ENCODE measurements at places on chromosomes 3 and 15. TPM values are rescaled to one million over a fixed set of nuclear protein-coding genes. Genes with fewer than 3 reads are reported as not detected.

GRCh38 chr3:114115143-114115542 is 58.6 kb downstream of the QTRT2 start:
- no peak for DNase-seq

DNA sequence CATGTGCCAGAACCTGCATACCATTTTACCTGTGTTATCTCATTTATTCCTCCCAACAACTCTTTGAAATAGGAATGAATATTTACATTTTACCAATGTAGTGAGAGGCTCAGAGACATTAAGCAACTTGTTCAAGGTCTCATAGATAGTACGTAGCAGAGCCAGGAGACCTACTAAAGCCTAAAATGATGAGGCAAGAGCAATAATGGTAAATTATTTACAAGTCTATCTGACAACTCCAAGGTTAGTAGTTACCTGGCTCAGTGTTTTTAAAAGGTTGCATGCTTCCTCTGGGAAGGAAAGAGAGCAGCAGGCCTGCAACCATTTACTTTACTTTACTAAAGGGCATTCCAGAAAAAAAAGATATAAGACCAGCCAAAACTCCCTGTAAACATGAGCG is 103.0 kb downstream of the CFAP20DC start:
- no peak for DNase-seq

DNA sequence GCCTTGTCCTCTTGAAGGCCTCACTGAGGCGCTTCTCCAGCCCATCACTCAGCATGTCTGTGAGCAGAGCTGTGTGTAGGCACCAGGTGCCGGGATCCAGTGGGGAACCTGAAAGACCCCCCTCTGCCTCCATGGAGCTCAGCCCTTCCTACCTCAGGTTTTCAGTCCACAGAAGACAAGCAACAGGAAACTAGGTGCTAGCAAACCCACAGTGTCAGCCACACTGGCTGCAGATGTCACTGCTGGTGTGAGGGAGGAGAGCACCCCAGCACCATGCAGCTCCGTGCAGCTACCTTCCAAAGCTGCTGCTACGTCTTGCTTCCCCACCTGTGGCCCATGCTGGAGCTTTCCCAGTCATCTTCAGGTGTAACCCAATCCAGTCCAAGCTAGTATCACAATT is 17.9 kb downstream of the PSTPIP1 start:
- DNase-seq, result no peak

DNA sequence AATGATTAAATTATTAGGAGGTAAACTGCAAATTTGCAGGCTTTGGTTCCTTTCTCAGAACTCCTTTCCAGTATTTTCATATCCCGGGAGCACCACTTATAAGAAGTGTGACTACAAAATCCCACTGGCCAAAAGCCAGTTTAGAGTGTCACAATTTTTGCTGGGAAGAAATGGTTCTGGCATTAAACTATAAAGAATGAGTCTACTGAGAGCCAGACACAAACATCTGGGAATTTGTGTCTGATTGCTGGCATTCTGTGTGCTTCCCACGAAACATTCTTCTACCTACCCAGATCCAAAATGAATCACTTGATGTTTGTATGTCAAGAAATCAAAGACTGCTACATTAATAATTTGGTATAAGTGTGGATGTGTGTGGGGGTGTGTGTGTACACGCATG is 82.8 kb downstream of the DUT start:
- no peak for DNase-seq

- no peak for DNase-seq
These were observed 350.5 kb upstream of the ICE2 start for GRCh38 chr15:60829416-60829815.

- DNase-seq, result no peak
These were observed 654.0 kb upstream of the KCNMB2 start for GRCh38 chr3:177882124-177882648.

Gene NR1I2
- total RNA-seq, result 0.22 TPM

Gene KLHL40
- not detected for total RNA-seq

Gene ABHD10
- total RNA-seq, result 43.6 TPM
